ENCODE measurements at places on chromosomes 2 and 18.

- DNase-seq: no peak
These were observed 184.6 kb upstream of the ZNF804A start for GRCh38 chr2:184413671-184414229.

- no peak for DNase-seq
These were observed 103.7 kb upstream of the THOC1 start for GRCh38 chr18:371609-371982.

- DNase-seq: no peak
These were observed 1.5 kb downstream of the ACSL3 start for GRCh38 chr2:222862106-222862908.

DNA sequence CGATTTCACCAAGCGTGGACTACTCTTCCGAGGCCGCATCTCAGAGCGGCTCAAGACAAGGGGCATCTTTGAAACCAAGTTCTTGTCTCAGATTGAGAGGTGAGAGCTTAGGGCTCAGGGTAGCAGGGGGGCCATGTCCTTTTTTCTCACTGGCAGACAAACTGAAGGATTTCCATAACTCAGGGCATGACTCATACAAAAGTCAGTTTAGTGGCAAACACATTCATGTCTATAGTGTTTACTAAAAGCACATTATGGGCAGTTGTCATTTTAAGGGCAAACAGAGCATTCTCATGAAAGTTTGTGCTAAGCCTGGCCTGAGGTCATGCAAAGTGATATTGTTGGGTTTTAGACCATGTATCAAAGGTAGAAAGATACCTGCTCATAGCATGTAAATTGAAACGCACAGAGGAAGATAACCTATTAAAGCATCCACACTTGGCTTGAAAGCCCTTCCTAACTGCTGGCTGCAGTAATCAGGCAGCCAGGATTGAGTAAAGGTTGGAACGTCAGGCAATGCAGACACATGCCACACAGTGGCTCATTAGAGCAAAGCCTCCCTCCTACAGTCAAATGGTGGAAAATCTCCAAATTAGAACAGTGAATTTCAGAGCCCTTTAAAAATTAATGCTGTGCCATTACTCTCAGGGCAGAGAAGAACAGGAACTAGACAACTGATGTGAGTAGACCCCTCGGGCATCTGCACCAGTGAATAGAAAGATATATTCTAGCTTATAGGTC is 54.2 kb downstream of the HK2 start:
- DNase-seq: no peak

GRCh38 chr2:24435391-24436316 is 55.4 kb upstream of the NCOA1 start:
- no peak for DNase-seq

- DNase-seq: no peak
These were observed 2.3 kb upstream of the PLEKHH2 start for GRCh38 chr2:43634604-43635306.

DNA sequence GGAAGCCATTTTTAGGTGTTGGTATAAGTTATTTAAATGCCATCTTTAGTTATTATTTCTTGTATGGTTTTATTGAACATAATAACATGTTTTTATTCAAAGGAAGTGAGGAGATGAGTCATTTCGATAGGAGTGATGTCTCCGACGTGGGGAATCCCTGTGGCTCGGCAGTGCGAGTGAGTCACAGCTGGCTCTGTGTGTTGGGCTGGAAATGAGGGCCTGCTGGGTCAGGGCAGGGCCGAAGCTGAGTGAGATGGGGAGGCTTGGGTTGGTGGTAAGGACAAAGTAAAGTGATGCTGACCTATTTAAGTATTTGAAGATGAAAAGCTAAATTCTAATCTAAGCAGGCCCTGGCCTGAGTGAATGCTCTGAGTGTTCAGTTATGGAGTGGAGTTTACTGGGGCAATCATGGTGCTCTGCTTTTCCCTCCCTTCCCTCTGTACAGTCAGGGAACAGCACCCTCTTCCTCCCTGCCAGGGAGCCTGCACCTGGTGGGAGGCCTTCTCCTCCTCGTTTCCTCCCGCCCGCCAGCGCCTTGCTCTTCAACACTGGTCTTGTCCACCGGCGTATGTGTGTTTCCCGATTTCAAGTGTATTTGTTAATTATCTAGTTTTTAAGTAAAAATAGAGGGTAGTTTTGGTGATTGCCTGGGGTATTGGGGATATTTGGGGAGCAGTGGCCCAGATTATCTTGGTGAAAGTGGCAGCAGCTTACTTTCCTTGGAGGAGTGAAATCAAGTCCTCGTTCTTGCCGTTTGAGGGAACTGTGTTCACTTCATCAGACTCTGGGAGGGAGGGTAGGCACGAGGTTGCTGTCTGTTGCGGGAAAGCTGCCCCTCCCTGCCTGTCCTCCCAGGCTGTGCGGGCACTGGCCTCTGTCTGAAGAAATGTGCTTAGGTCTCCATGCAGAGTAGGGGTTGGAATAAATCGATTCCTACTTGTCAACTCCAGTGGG is 157.0 kb downstream of the LDLRAD4 start:
- peak; percentile 62 for DNase-seq

DNA sequence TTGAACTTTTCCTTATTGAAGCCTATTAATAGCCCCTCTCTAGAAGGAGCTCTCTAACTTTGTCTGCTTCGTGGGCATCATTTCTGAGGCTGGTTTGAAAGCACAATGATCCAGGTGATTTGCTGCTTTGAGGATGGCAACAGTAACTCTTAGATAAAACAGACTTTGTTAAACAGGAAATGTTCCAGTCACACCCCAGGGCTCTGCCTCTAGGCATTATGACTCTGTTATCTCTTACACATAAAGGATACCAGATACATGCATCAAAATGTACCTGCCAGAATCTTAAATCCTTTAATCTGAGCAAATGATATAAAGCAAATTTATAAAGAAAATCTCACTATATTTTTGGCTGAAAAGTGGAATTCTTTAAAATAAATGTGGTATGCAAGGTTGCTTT is 52.3 kb downstream of the GAD1 start:
- DNase-seq: no peak

- no peak for DNase-seq
These were observed 33.4 kb upstream of the SLC8A1 start for GRCh38 chr2:40485318-40485717.

DNA sequence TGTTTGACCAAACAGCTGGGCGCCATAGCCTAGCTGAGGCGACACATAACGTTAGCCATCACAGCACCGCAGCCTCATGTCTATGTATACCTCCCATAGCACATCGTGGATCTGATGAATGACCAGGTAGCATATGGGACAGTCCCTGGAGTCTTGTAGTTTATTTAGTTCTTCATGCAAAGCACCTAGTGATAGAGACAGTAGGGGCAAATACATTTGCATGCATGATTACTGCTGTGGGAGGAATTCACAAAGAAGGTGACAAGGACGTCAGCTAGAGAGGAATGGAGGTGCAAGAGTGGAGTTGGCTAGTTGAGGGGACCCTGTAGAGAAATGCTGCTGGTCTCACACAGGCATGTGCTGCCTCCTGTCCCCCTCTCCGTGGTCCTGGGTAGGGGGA is 478.9 kb upstream of the HS6ST1 start:
- no peak for DNase-seq

DNA sequence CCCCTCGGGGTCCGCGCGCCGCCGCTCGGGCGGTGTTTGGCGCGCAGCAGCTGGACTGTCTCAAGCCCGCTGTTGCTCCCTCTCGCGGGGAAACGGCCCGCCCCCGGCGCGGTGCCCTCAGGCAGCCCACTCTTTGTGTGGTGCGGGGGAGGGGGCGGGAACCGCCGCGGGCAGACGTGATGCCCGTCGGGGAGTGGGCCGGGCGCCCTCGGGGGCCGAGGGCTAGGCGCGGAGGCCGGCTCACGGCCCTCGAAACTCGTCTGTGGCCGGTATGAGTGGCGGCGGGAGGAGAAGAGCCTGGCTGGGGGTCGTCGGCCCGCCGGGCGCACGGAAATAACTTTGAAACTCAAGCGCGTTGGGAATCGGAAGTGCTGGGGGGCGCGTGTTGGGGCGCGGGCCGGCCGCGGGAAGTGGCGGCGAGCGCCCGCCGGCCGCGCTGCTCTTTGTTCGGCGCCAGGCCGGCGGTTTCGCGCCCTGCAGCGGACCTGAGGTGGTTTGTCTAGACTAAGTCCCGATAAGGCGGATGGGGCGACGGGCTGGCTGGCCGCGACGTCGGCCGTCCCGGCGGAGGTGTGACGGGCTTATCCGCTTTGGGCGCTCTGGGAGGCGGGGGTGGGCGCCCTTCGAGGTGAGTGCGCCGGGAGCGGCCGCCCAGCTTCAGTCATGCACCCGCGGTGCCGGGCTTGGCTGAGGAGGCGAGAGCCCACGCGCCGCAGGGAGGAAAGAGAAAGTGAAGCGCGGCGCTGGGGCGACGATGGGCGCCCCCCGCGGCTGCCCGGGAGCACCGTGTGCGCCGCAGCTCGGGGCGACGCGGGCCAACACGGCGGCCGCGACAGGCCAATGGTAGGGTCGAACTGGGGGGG is 679 bp downstream of the PTMA start:
- DNase-seq: peak; percentile 45

- DNase-seq: peak; percentile 70
These were observed 472 bp downstream of the CNOT11 start for GRCh38 chr2:101253013-101253702.

DNA sequence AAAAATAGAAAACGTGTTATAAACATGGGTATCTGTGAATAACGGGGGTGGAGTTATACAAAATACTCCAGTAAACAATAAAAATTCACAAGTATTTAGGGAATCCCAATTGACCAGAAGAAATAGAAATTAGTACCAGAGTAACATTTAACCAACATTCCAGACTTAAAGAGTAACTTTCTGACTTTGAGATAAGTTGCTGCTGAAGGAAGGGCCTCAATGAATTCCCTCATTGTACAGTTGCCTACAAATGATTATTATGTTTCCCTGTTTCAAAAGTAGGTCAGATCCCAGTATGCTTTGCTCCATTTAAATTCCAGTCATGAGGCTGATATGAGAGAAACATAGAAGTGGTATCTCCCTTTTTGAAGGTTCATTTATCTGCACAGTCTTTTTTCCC is 88.3 kb upstream of the KCNH7 start:
- no peak for DNase-seq

GRCh38 chr2:121004950-121005349 is 269.3 kb downstream of the GLI2 start:
- no peak for DNase-seq

Data from activated T-helper 1 cell treated with Interleukin-2 at 50 U/mL for 16 hours (primary cell).